Activated T-cell treated with anti-CD3 and anti-CD28 coated beads, Interleukin-2, amount 50 U/mL, for 72 hours (primary cell): ENCODE measurements at places on chromosomes 5 and 9. TPM values are rescaled to one million over a fixed set of nuclear protein-coding genes. Genes with fewer than 3 reads are reported as not detected.

DNA sequence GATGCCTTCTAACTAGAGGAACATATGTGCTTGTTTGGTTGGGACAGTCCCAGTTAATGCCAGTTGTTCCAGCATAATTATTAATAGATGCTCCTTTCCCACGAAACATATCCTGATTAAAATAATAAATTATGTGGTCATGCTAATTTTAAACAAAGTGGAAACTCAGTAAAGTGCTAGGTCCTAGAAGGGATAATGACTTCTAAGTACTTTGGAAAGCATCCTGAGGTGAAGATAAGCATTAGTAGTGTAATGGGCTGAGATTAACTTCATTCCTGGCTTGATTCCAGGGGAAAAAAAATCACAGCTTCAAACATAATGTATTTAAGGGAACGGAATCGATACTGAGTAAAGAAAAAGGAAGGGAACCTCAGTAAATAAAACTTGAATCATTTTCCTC, 213.7 kb upstream of the SNX2 start:
- DNase-seq: no peak

The PHYKPL gene
- 81.7 TPM for total RNA-seq

- no peak for DNase-seq
These were observed 19.2 kb downstream of the SLC22A4 start for GRCh38 chr5:132313366-132313765.

The LRRC19 gene
- total RNA-seq: not detected

- DNase-seq: no peak
These were observed 252.1 kb downstream of the TRIM32 start for GRCh38 chr9:116939161-116939560.
